ENCODE measurements at places on chromosomes 7 and 10.

GRCh38 chr7:119232091-119232490 lies 1007.6 kb downstream of the ANKRD7 start:
- no peak for DNase-seq

GRCh38 chr7:26594553-26594952 lies 269.8 kb downstream of the SKAP2 start:
- DNase-seq, result no peak

GRCh38 chr7:42605406-42606192 lies 306.3 kb downstream of the C7orf25 start:
- DNase-seq, result no peak

- no peak for DNase-seq
Observed at GRCh38 chr7:20276705-20277472, 53.8 kb upstream of the ITGB8 start.

- DNase-seq, result no peak
Observed at GRCh38 chr7:30840141-30841024, 69.2 kb downstream of the MINDY4 start.

DNA sequence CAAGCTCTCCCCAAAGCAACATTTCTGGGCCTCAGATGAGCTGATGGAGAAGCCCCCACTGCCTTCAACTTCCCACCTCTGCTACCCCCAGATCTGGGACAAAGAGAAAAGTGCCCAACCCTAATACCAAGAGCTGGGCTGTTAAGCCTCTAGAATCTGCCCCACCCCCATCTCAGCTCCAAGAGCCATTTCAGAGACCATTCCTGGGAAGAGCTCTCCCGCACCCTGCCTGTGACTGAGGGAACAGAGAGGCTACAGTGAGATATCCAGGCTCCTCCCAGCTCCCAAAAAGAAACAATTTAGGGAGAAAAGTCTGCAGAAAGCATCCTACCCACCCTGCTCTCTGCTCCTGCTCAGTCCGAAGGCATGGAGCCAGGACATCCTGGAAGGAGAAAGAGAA lies 2.5 kb upstream of the KCNH2 start:
- DNase-seq, result no peak

Measured in T47D (cell line).